ENCODE measurements at places on chromosomes 12 and 14.

GRCh38 chr12:118900993-118901392 lies 80.3 kb upstream of the SRRM4 start:
- DNase-seq, result no peak

DNA sequence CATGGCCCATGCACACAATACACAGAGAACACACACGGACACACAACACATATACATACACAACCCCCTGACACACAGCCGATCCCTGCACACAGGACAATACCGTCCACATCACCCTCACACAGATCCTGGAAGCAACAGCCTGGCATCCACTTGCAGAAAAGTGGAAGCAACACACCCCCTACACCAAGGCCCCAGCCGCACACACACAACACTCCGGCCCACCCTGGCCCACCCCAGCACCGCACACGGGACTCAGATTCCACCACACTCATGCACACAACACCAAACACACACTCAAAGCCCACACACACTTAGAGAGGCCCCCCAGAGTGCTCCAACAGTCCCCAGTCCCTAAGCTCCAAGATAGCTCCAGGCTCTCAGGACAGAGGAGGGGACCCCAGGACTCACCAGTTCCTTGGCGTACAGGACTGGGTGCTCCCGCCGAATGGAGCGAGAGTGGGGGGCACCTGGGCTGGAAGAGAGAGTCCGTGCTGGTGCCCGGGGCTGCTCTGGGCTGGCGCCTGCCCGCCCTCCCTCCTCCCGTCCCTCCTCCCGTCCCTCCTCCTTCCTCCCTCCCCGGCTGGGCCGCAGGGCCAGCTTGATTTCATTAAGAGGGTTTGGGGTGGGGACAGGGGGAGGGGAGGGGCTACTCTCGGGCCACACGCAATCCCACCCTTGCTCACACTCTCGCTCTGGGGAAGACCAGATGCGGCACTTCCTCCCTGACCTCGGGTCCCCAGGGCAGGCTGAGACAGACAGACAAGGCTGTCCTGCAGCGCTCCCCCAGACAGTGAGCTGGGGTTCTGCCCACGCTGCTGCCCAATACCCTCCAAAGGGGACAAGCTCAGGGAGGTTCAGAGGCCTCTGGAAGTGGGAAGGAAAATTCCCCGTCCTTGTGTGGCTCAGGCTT lies at the start of gene TMEM119:
Gene TMEM119 (minus strand): TSS at position 526 of the 913 bp plus-strand sequence. CDS start 5,701 bp downstream, outside the sequence.
- peak; percentile 60 for DNase-seq

DNA sequence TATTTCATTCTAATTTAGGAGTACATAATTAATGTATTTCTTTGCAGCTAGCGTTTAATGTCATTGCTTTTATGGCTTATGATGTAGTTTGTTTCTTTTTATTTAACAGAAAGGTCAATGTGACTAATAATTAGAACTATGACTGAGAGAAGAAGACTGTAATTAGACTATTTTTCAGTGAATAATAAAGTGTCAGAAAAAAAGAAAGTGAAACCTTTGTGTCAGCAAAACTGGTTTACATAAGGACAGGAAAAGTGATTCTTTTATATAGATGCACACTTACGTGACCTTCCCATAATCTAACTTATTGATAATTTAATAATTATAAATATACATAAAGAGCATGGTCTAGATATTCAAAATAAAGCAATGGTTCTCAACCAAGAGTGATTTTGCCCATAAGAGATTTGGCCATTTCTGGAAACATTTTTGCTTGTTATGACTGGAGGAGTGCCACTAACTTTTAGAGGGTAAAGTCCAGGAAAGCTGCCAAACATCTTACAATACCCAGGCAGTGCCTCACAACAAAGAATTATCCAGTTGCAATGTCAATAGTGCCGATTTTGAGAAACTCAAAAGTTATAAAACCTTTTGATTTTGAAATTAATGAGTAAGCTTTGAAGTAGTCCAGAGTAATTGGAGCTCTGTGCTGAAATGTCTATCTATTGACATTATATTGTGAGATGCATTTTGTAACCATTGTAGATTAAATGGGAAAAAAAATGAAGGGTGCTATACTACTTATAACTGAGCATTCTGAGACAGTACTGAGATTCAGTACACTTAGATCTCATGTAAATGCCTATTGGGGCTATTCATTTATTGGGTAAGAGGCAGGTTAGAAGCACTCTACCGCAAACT lies 227.1 kb downstream of the C12orf50 start:
- no peak for DNase-seq

DNA sequence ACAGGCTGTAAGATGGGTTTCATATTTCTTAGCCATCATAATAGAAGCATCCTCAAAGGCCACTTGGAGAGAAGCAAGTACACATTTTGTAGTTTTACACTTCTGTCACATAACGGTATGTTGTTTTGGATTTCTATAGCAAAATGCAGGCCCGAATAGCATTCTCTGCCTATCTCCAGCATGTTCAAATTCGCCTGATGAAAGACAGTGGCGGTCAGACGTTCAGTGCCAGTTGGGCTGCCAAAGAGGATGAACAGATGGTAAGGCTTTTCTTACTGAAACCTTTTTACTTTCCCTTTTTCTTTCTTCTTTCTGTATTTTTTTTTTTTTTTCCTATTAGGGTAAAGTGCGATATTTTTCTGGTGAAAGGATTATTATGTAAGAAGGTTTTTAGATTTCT lies 110.5 kb downstream of the TTLL5 start:
- DNase-seq, result no peak

DNA sequence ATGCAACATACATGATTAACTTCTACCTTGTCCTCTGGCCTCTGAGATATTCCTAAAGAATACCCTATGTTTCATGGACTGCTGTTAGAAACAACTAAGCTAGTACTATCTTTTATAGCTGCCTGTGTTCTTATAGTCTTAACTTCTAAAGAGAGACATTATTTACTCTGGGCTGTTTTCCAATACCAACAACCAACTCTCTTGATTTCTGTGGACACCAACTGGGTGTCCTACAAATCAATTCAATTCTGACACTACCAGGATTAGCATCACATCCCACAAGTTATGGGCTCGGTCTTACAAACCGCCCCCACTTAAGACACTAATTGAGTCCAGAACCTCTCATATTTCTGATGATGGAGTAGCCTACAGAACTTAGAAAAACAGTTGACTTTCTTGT lies 8.3 kb downstream of the XPOT start:
- no peak for DNase-seq

DNA sequence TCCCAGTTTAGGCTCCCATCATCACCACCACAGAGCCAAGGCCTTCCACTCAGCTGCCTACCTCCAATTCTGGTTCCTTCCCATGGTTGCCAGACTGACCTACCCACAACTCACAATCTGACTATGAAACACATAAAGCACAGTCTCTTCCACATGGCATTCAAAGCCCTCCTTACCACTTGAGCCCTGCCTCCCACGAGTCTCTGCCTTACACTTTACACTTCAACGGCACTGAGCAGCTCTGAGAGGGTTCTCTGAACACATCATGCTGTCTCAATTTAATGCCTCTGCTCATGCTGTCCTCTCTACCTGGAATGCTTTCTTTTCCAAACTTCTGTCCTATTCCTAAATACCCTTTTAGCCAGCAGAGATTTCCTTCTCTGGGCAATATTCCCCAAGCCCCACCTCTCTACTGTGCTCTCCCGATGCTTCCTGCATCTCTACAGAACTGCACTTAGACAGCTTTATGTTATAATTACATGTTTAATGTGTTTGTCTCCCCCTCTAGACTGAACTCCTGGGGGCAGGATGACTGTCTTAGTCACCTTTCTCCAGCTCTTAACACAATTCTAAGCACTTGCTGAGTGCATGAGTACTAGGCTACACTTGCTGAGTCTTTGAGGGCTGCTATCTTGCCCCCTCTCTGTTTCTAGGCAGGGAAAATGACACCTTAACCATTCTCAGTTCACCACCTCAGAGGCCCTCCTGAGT lies 23.5 kb downstream of the FMNL3 start:
- no peak for DNase-seq

DNA sequence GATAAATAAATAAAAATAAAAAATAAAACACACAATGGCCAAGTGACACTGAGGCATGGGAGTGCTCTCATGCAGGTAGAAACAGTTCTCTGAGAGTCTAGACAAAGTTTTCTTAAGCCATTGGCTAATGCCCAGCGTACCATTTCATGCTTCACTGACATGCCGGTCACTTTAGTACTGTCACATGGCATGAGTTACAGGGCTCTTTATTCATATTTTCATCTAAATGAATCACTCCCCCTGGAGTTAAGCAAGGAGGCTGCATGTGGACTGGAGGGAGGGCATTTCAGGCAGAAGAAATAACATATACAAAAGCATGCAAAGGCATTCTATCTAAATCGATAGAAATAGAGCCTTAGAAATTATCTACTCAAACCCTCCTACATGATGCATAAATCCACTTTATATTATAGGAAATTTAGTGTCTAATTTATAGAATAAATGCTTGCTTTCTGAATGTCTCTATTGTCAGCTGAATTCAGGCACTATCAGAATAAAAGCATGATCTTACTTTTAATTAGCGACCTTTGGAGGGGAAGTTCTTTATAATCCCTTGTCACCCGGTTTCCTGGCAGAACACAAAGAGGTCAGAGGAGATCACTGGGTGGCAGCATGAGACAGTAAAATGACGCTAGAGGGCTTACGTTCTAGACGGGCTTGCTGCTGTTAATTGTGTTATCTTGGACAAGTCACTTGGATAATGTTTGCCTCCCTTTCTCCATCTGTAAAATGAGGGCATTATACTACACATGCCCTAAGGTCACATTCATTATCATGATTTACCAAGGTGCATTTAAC lies 17.5 kb downstream of the DYRK4 start:
- DNase-seq, result peak; percentile 29

GRCh38 chr12:39043424-39043822 lies 138.0 kb upstream of the CPNE8 start:
- DNase-seq, result no peak

- no peak for DNase-seq
These were observed 979.8 kb downstream of the VRK1 start for GRCh38 chr14:97776890-97777558.

GRCh38 chr12:65368055-65368454 lies 89.6 kb downstream of the MSRB3 start:
- DNase-seq, result no peak

- no peak for DNase-seq
These were observed 99.2 kb downstream of the C12orf50 start for GRCh38 chr12:87930033-87930432.

- no peak for DNase-seq
These were observed 524.1 kb upstream of the FBXO33 start for GRCh38 chr14:39956372-39956771.

- DNase-seq, result no peak
These were observed 46.6 kb downstream of the PDZRN4 start for GRCh38 chr12:41234692-41235091.

DNA sequence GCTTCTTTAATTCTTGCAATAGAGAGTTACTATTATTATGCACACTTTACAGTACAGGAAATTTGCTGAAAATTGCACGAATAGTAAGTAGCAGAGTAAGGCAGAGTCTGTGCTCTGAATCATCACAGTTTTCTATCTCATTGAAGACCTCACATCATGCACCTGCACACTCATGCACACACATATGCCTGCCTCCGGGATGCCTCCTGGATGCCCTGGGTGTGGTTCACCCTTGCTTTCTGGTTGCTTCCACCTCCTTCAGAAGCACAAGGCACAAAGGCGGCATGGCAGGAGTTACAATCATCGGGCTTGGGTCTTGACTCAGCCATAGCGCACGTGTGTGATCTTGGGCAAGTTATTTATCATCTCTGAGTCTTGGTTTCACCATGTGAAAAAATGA lies 564.0 kb downstream of the VRK1 start:
- no peak for DNase-seq

- no peak for DNase-seq
These were observed 101.2 kb upstream of the SLC16A7 start for GRCh38 chr12:59494617-59495016.

DNA sequence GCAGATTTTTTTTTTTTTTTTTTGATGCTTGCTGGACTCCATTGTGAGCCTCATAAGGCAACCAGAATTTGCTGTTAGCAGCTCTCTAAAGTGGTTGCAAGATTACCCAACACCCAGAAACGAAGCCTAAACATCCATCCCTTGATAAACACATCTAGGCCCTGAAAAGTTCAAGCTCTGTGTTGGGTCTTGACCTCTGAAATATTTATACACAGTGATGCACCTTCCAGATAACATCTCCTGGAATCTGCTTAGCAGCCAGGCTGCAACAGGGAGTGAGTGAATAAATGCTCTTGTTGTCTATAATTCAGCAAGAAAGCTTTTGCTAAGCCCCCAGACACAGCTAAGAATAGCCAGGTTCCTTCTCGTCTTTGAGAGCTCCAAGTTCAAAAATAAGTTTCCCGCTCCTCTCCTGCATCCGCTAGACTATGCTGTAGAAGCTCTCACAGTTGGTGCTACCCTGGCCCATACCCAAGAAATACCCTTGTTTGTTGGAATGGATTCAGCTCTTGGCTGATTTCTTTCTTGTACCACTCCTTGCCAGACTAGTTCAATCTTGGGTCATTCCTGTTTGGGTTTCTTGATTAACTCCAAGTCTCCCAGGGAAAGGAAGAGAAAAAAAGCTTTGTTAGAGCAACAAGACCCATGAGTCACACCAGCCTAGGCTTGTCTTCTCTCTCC lies 610.6 kb upstream of the TBX3 start:
- DNase-seq, result no peak

DNA sequence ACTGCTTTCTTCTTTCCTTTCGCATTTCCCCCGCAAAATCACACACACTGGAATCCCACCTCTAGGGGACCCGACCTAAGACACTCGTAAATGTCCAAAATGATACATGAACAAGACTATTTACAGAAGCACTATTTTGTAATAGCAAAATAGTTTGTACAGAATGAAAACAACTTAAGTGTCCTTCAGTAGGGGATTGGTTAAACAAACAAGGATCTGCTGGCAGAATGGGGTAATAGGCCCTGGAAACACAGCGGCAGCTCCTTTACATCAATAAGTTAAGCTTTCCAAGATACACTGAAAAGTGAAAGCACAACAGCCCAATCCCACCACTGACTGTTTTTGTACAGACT lies 48.8 kb downstream of the LTBP2 start:
- no peak for DNase-seq

GRCh38 chr14:67879026-67879425 lies 59.4 kb downstream of the RAD51B start:
- no peak for DNase-seq

DNA sequence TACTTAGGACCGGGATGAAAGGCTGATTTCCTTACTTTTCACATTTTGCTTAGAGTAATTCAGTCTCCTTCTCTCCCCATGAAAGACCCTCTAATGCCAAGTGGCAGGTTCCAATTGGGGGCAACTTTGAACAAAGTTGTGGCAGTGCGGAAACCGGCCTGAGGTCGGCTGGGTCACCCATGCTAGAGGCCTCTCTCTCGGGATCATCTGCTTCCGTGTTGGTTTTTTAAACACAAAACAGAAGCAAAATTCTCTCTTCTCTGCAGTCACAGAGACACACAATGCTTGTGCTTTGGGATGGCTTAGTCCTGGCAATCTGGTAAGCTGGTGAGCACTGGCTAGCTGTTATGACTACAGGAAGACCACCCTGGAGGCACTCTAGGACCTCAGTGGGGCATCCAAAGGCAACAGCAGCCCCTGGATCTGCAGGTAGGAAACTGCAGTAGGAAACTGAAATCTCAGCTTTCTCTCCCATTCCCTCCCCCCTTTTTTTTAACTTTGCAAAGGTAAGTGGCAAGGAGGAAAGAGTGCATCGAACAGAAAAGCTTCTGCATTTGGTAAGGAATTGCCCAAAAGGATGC lies 102.1 kb downstream of the BCL11B start:
- no peak for DNase-seq

Data from BE2C (cell line).